CD8-positive, alpha-beta memory T cell (primary cell): ENCODE measurements at places on chromosomes 3 and 15. TPM values are rescaled to one million over a fixed set of nuclear protein-coding genes. Genes with fewer than 3 reads are reported as not detected.
A peak's percentile ranks its signal among the peaks of the same experiment; 100 is the strongest.

DNA sequence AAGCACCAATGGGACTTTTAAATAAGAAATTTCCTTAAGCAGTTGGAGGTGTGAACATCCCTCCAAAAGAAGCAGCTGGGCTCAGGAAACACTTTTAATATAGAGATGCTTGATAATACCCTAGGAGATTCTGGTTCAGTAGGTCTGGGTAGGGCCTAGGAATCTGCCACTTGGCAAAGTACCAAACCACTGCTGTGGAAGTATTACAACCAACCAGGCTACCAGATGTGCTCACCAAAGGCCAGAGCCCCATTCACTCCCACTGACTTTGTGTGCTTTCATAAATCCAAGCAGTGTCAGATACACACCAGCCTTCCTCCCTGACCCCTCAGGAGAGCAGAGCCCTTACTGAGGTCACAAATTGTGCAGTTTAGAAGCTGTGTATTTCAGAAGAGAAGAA, 162.6 kb downstream of the CCNL1 start:
- no peaks in the 10 kb centered on the region for H3K27me3 ChIP-seq
- H3K27ac ChIP-seq: no peak overlapping the region
- H3K4me1 ChIP-seq: no peaks in the 10 kb centered on the region
- no peak for DNase-seq

GRCh38 chr3:149120051-149120972, 9.1 kb upstream of the HPS3 start:
- no peaks in the 10 kb centered on the region for H3K4me1 ChIP-seq
- no peaks in the 10 kb centered on the region for H3K27me3 ChIP-seq
- H3K36me3 ChIP-seq: no peaks in the 10 kb centered on the region
- H3K27ac ChIP-seq: no peak overlapping the region
- DNase-seq: peak; percentile 39
- H3K4me3 ChIP-seq: no peak overlapping the region

HTR3E gene
- polyA plus RNA-seq: not detected

DNA sequence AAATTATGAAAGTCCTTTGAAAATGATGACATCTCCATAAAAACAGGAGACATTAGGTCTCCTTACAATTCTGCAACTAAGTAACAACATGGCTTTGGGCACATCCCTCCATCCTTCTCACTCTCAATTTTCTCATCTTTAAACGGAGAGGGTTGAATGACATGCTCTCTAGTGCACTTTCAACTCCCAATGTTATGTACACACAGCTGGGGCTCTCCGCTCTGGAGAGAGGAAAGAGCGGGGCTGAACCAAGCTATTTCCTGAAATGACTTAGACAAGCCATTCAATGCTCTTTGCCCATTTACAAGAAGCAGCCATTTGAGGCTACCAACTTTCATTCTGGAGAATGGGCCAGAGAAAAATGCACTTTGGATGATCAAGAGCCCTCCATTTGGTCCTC, 144.2 kb upstream of the BNIP2 start:
- no peak for DNase-seq
- no peak overlapping the region for H3K4me3 ChIP-seq
- no peaks in the 10 kb centered on the region for H3K27me3 ChIP-seq
- H3K4me1 ChIP-seq: peaks cover 9% of the 10 kb centered on the region
- no peak overlapping the region for H3K27ac ChIP-seq

BCHE gene
- polyA plus RNA-seq: not detected

- H3K27ac ChIP-seq: no peak overlapping the region
- no peak overlapping the region for H3K4me3 ChIP-seq
- peak; percentile 16 for DNase-seq
- peaks cover 28% of the 10 kb centered on the region for H3K4me1 ChIP-seq
Measured at GRCh38 chr3:188553569-188553968, 399.6 kb downstream of the LPP start.

- no peaks in the 10 kb centered on the region for H3K27me3 ChIP-seq
- peaks cover 5% of the 10 kb centered on the region for H3K4me1 ChIP-seq
- no peak overlapping the region for H3K27ac ChIP-seq
- no peak for DNase-seq
- no peak overlapping the region for H3K4me3 ChIP-seq
Measured at GRCh38 chr15:65630760-65631159, 9.0 kb downstream of the SLC24A1 start.

SI gene
- not detected for polyA plus RNA-seq

- H3K4me3 ChIP-seq: no peak overlapping the region
- peaks cover 8% of the 10 kb centered on the region for H3K4me1 ChIP-seq
Measured at GRCh38 chr3:48544141-48544540, 12.5 kb downstream of the PFKFB4 start.

DNA sequence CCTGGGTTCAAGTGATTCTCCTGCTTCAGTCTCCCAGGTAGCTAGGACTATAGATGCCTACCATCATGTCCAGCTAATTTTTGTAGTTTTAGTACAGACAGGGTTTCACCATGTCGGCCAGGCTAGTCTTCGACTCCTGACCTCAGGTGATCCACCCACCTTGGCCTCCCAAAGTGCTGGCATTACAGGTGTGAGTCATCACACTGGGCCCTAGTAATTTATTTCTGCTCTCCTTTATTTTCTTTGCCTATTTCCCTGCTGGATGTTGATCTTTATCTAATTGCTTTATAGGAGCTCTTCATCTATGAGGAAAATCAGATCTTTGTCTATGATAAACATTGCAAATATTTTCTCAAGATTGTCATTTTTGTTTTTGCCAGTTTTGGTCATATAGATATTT, 31.7 kb downstream of the UQCC5 start:
- H3K4me3 ChIP-seq: no peak overlapping the region
- H3K27me3 ChIP-seq: no peaks in the 10 kb centered on the region
- peaks cover 6% of the 10 kb centered on the region for H3K36me3 ChIP-seq
- no peak overlapping the region for H3K27ac ChIP-seq

GRCh38 chr3:181899702-181900101, 188.0 kb downstream of the SOX2 start:
- H3K36me3 ChIP-seq: no peaks in the 10 kb centered on the region
- H3K4me1 ChIP-seq: no peaks in the 10 kb centered on the region
- no peak overlapping the region for H3K4me3 ChIP-seq
- H3K27ac ChIP-seq: no peak overlapping the region

GRCh38 chr3:9469986-9470385, 72.6 kb downstream of the SETD5 start:
- H3K27ac ChIP-seq: no peak overlapping the region
- H3K36me3 ChIP-seq: peaks cover 90% of the 10 kb centered on the region
- no peaks in the 10 kb centered on the region for H3K4me1 ChIP-seq
- DNase-seq: no peak

DNA sequence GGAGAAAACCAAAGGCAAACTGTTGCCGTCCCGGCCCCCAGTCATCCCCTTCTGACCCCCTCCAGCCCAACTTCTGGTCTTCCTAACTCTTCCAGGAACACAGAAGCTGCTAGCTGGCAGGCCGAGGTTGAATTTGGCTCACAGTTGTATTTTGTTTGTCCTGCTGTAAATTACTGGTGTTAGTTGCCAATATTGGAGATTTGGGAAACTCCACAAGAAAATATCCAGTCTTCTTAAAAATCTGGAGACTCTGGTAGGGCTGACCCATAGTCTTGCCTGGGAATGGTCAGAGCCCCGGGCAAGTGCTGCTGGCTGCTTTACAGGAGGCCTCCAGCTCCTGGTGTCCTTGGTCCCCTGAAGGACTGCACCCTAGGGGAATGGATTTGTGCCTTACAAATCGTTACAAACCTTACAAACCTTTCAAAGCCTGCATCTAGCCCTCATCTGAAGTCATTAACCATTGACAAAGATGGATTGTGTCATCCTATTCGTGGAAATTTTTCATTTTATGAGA, 112.0 kb upstream of the MCTP2 start:
- DNase-seq: no peak
- H3K4me1 ChIP-seq: no peaks in the 10 kb centered on the region
- no peak overlapping the region for H3K4me3 ChIP-seq
- H3K27me3 ChIP-seq: no peaks in the 10 kb centered on the region
- no peaks in the 10 kb centered on the region for H3K36me3 ChIP-seq
- H3K27ac ChIP-seq: no peak overlapping the region

GRCh38 chr3:32973982-32974381, 22.5 kb downstream of the CCR4 start:
- no peaks in the 10 kb centered on the region for H3K36me3 ChIP-seq
- no peaks in the 10 kb centered on the region for H3K27me3 ChIP-seq
- no peak overlapping the region for H3K27ac ChIP-seq
- DNase-seq: no peak

CIAO2A gene
- polyA plus RNA-seq: 78.1 TPM

CPLX3 gene
- not detected for polyA plus RNA-seq

GRCh38 chr15:43552256-43552655, 34.8 kb downstream of the MAP1A start:
- H3K4me1 ChIP-seq: no peaks in the 10 kb centered on the region
- DNase-seq: no peak
- H3K27me3 ChIP-seq: no peaks in the 10 kb centered on the region

- no peak overlapping the region for H3K4me3 ChIP-seq
- H3K27ac ChIP-seq: no peak overlapping the region
- H3K4me1 ChIP-seq: no peaks in the 10 kb centered on the region
Measured at GRCh38 chr3:171522651-171523050, 62.4 kb upstream of the TNIK start.

- no peaks in the 10 kb centered on the region for H3K27me3 ChIP-seq
- no peak for DNase-seq
- H3K4me3 ChIP-seq: no peak overlapping the region
- H3K4me1 ChIP-seq: no peaks in the 10 kb centered on the region
- no peak overlapping the region for H3K27ac ChIP-seq
Measured at GRCh38 chr15:51874751-51875644, 45.5 kb downstream of the TMOD3 start.

MAP6D1 gene
- 3.6 TPM for polyA plus RNA-seq

DNA sequence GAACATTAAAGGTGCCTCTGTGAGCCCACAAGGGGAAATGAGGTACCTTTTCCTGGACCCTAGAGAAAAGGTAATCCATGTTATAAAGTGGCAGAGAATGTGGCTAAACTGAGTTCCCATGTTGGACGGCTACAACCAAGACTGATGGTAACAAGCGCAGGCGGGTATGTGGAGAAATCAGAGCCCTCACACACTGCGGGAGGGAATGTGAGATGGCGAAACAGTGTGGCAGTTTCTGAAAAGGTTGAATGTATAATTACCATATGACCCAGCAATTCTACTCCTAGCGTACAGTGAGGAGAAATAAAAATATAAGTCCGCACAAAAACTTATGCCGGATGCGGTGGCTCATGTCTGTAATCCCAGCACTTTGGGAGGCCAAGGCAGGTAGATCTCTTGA, 24.1 kb upstream of the SHISA5 start:
- no peak for DNase-seq
- no peaks in the 10 kb centered on the region for H3K4me1 ChIP-seq
- H3K27ac ChIP-seq: no peak overlapping the region
- H3K4me3 ChIP-seq: no peak overlapping the region
- no peaks in the 10 kb centered on the region for H3K27me3 ChIP-seq
